Small intestine (tissue), 16 donors: ENCODE measurements at places on chromosomes 7 and 10.

- DNase-seq, result no peak
Measured at GRCh38 chr10:7915923-7916536, 97.7 kb downstream of the TAF3 start.

DNA sequence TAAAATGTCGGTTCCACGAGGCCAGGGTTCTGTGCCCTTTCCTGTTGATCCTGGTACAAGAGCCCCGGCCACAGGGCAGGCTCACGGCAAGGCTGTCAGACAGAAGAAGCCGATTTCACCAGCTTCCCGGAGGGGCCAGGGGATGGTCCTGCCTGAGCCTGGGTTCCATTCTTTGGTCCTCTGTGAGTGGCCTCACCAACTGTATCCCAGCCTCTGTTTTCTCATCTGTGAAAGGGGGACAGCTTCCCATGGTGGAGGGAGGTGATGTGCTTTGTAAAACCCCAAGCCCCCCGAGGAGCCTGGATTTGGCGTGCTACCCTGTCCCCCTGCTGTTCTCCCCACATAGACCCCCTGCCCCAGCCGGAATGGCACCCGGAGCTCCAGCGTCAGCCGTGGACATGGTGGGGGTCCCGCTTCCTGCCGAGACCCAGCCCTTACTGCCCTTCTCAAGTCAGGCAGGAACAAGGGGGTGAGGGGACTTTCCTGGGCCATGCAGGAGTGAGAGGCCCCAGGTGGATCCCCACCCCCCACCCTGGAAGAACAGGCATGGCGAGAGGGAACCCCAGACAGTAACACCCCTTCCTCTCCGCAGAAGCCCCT lies 28.3 kb upstream of the ELFN1 start:
- no peak for DNase-seq

GRCh38 chr7:19290066-19290465 lies 144.8 kb upstream of the FERD3L start:
- no peak for DNase-seq

DNA sequence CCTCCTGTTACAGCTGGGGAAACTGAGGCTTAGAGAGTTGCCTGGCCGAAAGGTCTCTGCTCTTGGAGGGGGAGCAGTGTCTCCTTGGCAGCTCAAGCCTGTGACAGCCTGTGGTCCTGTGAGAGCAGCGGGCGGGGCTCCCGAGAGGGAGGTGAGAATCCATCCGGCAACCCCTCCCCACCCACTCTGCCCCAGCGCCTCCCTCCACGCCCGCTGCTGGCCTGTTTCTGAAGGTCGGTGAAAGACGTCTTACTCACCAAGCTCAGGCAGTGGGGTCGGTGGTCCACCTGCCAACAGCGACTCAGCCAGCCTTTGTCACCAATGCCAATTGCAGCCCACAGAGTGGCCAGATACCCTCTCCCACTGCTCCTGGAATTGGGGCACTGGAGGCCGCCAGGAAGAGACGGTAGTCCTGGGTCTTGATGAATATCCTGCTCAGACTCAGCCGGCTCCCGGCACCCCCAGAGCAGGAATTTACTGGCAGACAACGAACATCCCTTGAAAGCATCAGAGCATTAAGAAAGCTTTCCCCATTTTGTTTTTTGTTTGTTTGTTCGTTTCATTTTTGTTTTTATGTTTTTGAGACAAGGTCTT lies 7.4 kb upstream of the TTYH3 start:
- DNase-seq, result peak; percentile 77

GRCh38 chr7:88291398-88292173 lies 15.1 kb downstream of the STEAP4 start:
- DNase-seq, result peak; percentile 26

DNA sequence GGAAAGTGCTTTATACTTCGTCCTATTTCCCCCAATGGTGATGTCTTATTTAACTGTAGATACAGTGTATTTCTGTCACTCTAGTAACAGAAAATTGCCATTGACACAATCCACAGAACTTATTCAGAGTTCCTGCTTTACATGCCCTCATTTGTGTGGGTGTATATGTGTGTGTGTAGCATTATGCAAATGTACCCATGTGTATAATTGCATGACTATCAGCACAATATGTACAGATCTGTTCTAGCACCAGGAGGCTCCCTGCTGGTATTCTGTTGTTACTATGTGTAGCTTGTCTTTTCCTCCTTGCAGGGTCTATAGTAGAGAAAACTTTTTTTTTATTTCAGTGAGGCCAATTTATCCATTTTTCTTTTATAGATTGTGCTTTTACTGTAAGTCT lies 16.5 kb downstream of the CYP3A43 start:
- no peak for DNase-seq

DNA sequence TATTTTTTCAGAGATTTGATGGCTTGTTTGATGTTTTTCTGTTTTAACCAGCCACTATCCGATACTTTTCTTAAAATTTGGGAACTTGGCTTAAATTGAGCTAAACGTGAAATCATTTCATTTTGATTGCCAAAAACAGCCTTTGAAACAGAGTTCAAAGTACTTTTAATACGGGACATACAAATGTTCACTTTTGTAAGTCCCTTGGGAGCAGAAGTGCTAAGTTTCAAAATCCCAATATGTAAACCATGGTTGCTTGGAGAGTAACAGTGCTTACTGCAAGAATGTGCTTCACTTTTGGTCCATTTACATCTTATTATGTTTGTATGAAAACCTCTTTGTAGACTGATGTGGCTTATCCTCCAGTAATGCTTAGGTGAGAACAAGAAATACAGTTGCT lies 10.9 kb downstream of the PNPLA8 start:
- DNase-seq, result no peak

- DNase-seq, result no peak
Measured at GRCh38 chr7:11232462-11232861, 258.8 kb downstream of the PHF14 start.

- no peak for DNase-seq
Measured at GRCh38 chr7:25669961-25670841, 441.9 kb upstream of the NPVF start.

- no peak for DNase-seq
Measured at GRCh38 chr7:105307163-105307672, 81.5 kb downstream of the SRPK2 start.

GRCh38 chr7:4260867-4261600 lies 421.1 kb upstream of the FOXK1 start:
- DNase-seq, result no peak

DNA sequence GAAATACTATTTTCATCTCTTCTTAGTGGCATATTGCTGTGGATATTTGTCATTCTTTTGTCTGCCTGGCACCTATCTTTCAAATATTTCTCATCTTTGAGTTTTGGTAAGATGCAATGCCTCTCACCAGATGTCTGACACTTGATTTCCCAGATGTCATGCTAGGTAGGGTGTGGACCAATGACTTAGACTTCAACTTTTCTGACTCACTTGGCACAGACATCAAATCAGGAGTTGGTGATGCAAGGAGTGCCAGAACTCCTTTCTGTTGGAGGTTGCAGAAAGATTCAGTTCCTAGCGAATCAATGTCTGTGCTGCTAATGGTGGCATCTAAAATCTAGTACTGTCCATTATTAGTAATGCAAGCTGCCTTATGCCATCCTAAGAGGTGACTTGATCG lies 216.9 kb upstream of the FERD3L start:
- no peak for DNase-seq

- no peak for DNase-seq
Measured at GRCh38 chr7:106099539-106099938, 12.6 kb downstream of the SYPL1 start.

DNA sequence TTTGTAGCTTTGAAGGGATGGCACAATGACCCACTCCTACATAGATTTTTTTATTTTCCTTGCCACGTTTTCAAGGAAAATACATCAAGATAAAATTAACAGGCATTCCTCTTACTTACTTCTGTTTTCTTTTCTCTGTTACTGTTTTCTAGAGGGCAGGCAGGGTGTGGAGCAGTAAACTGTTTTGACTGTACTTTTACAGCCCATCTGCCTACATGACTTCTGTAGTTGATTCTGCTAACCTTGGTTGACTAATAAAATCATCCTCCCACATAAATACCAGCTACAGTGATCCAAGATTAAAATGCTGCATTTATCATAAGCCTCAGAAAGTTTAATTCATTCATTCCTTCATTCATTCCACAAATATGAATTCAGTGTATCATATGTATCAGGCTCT lies 158.5 kb downstream of the TRIL start:
- no peak for DNase-seq

DNA sequence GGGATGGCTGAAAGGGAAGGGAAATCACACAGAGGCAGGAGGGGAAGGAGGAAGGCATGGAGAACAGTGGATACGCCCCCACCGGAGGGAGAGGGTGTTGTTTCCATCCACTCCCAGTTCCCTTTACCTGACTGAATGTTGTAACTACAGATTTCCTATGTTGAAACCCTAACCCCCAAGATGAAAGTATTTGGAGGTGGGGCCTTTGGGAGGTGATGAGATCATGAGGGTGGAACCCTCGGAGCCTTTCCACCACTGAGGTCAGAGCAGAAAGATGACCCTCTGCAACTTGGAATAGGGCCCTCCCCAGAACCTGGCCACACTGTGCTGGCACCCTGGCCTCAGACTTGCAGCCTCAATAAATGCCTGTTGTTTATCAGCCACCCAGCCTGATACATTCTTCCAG lies 48.6 kb upstream of the CNPY1 start:
- DNase-seq, result no peak

DNA sequence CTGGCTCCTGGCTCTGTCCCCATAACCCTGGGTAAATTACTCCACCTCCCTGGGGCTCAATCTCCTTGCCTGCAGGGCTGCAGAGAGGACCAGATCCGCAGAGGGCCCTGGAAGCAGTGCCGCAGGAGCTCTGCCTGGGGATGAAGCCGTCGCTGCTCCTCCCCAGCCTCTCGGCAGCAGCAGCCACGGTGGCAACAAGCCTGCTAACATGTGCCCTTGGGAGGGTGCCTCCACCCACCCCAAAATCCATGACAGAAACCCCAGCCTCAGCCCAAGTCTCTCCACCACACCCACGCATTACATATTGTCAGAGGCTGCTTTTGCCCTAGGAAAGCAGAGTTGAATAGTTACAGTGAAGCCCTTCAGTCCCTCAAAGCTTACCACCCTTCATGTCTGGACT lies 486.4 kb upstream of the FOXK1 start:
- no peak for DNase-seq

GRCh38 chr10:55091691-55092328 lies 290.8 kb upstream of the PCDH15 start:
- DNase-seq, result peak; percentile 2

GRCh38 chr10:114095559-114096337 lies 52.1 kb downstream of the ADRB1 start:
- DNase-seq, result no peak

- DNase-seq, result no peak
Measured at GRCh38 chr7:46652317-46652716, 731.2 kb upstream of the IGFBP3 start.

GRCh38 chr10:103609231-103610082 lies 116.0 kb downstream of the NEURL1 start:
- no peak for DNase-seq

GRCh38 chr7:134440067-134440466 lies 18.8 kb downstream of the AKR1B1 start:
- no peak for DNase-seq

DNA sequence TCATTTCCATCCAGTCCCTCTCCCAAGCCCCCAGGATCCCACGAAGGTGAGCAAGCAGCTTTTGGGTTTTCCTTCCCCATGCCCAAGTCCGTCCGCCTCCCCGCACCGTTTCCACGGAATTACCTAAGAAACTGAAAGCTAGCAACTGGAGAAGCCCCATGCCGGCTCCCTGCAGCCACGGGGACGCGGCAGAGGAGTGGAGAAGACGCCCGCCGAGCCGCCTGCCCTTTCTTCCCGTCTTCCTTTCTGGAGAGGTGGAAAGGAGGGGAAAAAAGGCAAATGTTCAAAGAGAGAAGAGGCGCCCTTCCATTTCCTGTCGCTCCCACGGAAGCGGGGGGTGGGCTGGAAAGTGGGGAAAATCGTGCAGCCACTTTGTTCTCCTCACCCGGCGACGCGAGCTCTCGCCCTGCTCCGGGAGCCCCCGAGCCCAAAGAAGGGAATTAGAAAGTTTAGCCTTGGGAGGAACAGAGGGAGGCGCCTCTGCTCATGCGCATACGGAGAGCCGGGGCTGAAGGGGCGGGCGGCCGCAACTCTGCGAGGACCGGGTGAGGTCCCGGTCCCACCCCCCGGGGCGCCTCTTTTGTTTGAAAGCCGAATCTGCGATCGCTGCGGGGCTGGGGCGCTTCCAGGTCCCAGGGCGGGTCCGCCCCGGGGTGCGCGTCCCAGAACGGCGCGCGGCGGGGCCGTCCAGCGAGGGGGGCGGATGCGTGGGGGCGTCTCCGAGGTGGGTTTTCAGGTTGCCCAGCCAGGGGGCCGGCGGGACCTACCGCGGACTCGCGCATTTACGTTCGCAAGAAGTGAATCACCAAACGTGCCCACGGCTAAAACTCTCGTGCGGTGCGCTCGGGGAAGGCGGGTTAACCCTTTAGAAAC lies at the start of gene LAMB1:
LAMB1 (minus strand) TSS at position 436 of the 873 bp plus-strand sequence; CDS start at position 160, 276 bp downstream.
- DNase-seq, result peak; percentile 81

DNA sequence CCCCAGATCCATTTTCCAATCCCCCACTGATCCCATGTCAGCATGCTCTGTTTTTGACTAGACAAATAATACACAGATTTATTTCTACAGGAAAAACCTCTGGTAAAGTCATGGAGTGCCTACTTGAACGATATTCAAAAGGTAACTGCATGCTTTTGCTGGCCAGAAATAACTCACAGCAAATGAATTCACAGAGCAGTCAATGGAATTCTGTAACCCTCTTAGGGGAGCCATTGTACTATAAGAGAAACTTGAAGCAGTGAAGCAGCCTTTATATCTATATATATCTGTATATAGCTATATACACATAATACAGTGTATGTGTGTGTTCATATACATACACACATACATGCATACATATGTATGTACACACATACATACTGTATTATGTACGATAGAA lies 29.0 kb upstream of the MEOX2 start:
- no peak for DNase-seq

GRCh38 chr10:67017218-67017617 lies 91.4 kb downstream of the LRRTM3 start:
- DNase-seq, result no peak

GRCh38 chr7:102425639-102426267 lies 7.6 kb upstream of the ORAI2 start:
- peak; percentile 25 for DNase-seq

- no peak for DNase-seq
Measured at GRCh38 chr7:32155712-32156111, 85.5 kb upstream of the PDE1C start.

GRCh38 chr7:90383422-90383821 lies 19.8 kb upstream of the CLDN12 start:
- DNase-seq, result no peak

DNA sequence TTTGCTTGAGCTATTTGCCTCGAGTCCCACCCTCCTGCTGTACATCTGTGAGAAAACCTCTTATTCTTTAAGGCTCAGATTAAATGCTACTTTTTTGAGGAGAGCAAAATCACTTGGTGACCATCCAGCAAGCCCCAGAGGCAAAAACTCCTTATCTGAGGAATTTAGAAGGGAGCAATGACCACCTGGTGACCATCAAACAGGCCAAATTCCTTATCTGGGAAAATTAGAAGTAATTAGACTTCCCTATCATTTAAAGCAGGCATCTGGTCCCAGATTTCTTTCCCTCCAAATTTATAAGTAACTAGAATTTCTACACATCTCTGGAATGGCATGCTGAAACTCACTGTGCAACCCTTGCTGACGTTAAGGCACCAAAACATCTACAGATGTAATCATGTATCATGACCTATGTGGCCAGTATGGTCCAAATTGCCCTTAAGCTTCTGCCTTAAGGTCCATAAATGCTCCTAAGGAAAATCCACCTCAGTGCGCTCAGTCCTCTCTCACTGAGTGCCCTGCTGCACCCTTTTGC lies 40.9 kb upstream of the PDLIM1 start:
- no peak for DNase-seq
